ENCODE measurements at places on chromosomes 2 and 18.
A peak's percentile ranks its signal among the peaks of the same experiment; 100 is the strongest.

GRCh38 chr2:176146101-176146500 is 5.2 kb upstream of the HOXD4 start:
- DNase-seq, result no peak

GRCh38 chr2:149152469-149152953 is 114.0 kb downstream of the LYPD6B start:
- DNase-seq, result no peak

DNA sequence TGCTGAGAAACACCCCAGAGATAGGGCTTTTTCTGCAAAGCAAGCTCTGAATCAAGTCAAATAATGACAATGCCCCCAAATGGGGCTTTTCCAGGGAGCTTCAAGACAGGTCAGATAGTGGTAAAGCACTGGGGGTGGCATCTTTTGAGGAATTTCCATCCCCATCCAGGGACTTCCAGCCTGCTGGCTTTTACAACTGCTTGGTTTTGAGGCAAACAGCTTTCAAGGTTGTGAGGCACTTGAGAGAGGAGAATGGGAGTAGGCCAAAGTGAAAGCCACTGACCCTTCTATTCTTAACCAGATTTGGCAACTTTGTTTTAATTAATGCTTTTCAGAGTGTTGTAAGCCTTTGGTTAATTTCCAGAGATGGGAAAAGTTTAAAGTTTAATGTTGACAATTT is 762.0 kb upstream of the POU3F3 start:
- DNase-seq, result no peak

- no peak for DNase-seq
Measured at GRCh38 chr2:115248066-115248465, 805.6 kb downstream of the DPP10 start.

GRCh38 chr2:26541401-26542193 is 63.7 kb upstream of the OTOF start:
- DNase-seq, result no peak

GRCh38 chr2:3654531-3655225 is 3.3 kb upstream of the ALLC start:
- no peak for DNase-seq

GRCh38 chr2:157327621-157328500 is 2.2 kb upstream of the ERMN start:
- peak; percentile 64 for DNase-seq

DNA sequence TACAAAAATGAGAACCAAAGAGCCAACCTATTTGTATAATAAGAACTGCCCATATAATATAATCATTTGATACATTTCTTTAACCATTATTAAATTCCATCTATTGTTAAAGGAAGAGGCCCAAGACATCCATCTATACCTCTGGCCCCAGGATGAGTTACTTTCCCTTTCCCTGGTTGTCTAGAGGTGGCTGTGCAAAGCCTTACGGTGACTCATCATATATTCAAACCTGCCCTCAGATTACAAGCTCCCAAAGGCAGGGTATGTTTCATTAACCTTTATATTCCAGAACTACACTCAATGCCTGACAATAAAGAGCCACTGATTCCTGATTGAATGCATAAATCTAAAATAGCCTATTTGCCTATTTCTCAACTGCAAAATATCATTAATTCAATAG is 105.8 kb upstream of the PID1 start:
- DNase-seq, result no peak

GRCh38 chr2:203097735-203098134 is 83.1 kb downstream of the NBEAL1 start:
- peak; percentile 44 for DNase-seq

DNA sequence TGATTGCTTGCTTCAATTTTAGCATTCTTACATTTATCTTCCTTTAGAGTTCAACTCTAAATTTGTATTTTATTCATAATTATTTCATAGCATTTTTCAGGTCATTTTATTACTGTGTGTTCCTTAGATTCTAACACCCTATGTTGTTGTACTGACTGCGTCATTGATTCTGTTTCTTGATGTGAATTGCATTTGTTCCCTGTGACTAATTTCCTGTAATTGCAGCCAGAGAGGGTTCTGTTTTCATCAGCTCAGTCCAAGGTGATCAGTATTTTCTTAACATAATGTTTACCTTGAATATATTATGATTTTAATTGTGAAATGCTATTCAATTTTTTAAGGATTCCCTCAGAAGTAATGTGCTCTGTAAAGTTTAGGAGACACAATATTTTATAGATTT is 970.2 kb upstream of the PIK3C3 start:
- no peak for DNase-seq

DNA sequence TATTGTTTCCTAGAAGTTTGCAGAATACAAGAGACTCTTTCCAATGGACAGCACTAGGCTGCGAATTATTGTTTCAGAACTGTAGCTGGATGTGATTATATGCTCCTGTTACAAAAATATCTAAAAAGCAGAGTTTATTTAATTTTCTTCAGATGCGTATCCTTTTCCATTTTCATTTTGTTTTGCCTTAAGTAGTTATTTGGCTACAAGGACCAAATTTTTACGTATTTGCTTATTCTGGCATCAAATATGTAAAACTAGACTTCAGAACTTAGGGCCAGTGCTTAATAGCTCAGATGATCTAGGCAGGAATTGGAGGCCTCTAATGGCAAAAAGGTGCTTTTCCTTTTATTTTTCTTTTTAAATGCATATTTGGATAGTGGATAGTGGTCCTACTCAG is 18.7 kb downstream of the MEP1B start:
- no peak for DNase-seq

- DNase-seq, result no peak
Measured at GRCh38 chr2:11983870-11984269, 237.4 kb downstream of the LPIN1 start.

GRCh38 chr2:26666671-26667070 is 25.5 kb upstream of the CIB4 start:
- no peak for DNase-seq

DNA sequence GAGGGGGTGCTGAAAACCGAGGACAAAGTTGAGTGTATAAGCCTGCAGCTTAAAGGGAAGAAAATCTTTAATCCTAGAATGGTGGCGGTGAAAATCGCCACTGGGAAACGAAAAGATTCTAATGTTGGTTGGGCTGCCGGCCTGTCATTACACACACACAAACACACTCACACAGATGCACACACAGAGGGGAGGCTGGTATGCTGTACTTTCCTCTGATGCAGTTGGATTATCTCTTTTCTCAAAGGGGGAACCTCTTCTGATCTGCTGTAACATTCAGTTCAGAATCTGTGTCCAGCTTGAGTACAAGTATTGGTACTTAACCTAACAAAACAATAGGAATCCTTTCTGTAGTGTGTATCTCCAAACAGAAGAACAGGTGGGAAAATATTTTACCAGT is 39.0 kb downstream of the ANXA4 start:
- DNase-seq, result no peak

DNA sequence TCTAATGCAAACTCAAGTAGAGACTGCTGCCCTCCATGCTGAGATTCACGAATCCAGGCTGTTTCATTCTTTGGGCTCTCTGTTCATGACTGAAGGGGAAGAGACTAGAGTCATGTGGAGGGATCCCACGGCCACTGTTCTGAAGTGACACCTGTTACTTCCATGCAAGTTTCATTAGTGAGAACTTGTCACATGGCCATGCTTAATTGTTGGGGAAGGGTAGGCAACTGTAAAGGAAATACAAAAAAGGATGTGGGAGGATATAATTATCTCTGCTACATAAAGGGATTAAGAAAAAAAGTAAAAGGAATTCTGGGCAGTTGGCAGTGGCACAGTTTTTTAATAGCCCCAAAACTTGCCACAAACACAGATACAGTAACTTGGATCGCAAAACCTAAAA is 28.0 kb upstream of the PSME4 start:
- DNase-seq, result no peak

GRCh38 chr18:59897321-59897954 is 2.4 kb upstream of the PMAIP1 start:
- DNase-seq, result no peak

- peak; percentile 34 for DNase-seq
Measured at GRCh38 chr2:214604861-214605260, 194.0 kb downstream of the VWC2L start.

DNA sequence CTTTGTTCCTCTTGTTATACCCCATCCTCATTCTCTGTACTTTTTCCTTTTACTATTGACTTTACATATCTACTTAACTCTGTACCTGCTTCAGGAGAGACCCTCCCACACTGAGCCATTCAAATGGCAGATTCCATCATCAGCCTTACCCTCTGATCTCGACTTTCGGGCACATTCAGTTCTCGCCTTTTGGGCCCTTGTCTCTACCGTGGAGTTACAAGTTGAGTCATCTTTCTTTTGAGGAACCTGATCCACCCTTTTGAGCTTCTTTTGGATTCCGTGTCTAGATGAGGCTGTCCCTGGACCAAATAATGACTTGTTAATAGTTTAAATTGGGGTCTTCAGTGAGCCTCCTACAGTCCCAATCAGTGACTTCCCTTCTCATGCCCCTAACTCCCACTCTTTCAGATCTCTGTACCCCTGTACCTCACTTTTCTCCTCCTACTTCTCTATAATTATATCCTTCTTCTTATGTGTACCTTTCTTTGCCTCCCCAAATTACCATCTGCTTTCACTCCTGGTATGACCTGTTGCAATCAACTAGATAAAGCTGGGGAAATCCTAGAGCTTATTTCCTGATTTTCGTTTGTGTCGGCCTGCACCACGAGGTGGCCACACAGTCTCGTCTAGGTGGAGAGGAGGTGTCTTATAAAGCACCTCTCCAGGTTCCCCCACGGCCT is 17.2 kb downstream of the SP110 start:
- DNase-seq, result no peak

- DNase-seq, result no peak
Measured at GRCh38 chr2:198383392-198383791, 579.0 kb downstream of the PLCL1 start.

GRCh38 chr2:168650781-168651180 is 151.7 kb upstream of the NOSTRIN start:
- DNase-seq, result no peak

GRCh38 chr2:19119326-19120001 is 239.0 kb downstream of the OSR1 start:
- DNase-seq, result no peak

DNA sequence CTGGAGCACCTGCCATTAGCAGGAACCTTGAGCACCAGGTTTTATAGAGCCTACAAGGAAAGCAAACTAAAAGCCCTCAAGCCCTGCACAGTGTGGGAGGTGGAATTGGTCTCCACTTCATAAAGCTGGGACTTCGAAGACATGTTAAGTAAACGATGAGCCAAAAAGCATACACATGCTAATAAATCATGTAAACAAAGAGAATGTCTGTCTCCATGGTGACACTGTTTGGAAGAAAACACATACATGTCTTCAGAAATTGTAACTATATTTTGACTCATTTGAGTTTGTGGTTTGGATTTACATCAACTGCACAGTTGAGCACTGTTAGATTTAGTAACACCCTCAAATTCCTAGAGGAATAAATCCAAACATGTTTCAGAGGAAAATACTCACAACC is 978.5 kb upstream of the LRRTM1 start:
- no peak for DNase-seq

DNA sequence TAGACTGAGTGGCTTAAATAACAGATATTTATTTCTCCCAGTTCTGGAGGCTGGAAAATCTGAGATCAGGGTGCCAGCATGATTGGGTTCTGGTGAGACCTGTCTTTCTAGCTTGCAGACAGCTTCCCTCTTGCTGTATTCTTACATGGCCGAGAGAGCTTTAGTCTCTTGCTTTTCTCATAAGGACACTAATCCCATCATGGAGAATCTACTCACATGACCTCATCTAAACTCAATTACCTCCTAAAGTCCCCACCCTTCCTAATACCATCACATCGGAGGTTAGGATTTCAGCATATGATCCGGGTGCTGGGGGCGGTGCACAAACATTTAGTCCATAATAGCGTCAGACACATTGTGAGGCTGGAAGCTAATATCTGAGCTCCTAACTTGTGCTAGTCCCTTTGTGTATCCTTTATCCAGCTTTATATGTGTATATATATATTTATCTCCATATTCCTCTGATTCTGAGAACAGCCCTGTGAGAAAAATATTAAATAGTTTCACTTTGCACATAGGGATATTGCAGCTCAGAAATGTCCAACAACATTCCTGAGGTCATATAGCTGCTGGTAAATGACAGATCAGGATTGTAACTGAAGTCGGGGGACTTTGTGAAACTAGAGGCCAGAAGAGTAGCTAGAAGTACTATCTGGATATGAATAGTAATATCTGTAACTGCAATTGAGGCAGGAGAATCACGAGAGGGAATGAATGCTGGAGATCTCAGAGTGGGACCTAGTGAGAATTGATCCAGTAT is 28.9 kb downstream of the MARCHF4 start:
- DNase-seq, result no peak

DNA sequence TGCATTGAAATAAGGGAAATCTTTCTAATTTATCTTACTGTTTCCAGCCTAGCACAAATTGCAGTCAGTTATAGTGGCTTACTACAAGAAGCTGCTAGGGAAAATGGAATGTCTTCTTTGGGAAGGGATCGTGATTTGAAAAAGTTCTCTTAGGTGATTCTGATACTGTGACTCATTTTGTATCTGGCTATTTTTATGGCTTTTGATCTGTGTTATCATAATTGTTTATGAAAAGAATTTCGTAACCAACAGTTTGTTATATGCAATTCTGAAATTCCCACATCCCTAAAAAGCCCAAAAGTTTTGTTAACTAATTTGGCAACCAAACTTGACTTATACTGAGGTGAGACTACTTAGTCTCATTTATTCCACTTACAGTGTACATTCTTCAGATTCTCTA is 12.4 kb downstream of the PTPN4 start:
- DNase-seq, result no peak

- no peak for DNase-seq
Measured at GRCh38 chr2:139825726-139826125, 1045.5 kb upstream of the NXPH2 start.

DNA sequence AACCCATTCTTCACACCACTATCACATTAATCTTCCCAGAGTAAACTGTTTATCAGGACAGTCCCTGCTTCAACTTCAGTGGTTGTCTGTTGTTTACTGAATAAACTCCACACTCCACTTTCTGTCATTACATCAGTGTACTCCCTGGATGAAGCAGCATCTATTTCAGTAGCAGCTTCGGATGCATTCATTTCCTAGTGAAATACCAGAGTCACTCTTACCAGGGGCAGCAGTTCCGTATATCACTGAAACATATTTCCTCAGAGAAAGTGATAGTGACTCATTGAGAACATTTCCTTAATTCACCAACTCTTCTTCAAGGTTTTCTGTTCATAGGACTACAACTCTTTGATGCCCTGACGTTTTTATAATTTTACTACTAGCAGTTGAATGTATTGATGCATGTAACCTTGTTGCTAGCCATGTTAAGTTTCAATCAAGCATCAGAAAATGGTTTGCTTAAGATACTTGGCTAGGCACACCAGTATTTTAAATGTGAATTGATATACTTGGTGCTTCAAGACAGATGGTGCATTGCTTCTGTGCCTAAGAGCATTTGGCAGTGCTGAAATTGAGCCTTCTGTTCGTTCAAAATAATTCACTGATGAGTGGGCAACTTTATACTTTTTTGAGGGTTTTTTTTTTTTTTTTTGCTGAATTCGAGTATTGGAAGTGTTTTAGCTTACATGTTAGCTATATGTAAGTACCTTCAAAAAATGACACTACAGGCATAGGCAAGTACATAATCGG is 92.3 kb downstream of the UBE2E3 start:
- no peak for DNase-seq

- DNase-seq, result no peak
Measured at GRCh38 chr2:128285329-128285931, 33.2 kb downstream of the HS6ST1 start.

Measured in ACHN (cell line).